Lung (tissue), 17 donors: ENCODE measurements at places on chromosomes 5 and 9. TPM values are rescaled to one million over a fixed set of nuclear protein-coding genes. Genes with fewer than 3 reads are reported as not detected.

NIPAL4 gene
- 1.7 TPM for polyA plus RNA-seq

POU4F3 gene
- 0.05 TPM for polyA plus RNA-seq

SPRY4 gene
- polyA plus RNA-seq = 16.7 TPM

DNA sequence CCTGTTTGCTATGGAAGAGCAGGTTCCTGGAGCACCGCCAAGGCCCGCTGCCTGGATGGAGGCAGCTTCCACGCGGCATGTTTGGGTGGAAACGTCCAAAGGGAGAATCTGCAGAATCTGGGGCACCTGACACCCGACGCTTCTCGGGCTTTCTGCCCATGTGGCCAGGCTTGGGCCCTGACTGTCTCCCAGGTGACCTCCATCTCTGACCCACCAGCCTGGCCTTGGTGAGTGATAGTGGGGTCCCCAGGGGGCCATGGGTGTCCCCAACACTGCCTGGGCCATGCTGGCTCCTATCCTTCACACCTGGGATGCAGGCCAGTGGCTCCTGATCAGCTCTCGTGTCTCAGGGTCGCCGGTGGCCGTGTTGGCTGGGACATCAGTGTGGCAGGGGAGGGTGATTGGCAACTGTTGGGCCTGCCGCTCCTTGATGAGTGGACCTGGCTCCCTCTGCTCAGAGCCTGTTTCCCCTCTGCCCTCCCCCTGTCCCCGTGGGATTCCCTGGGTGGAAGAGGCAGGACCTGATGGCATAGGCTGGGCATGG, 34.0 kb downstream of the GLT6D1 start:
- DNase-seq = peak; percentile 4

GRCh38 chr5:15500325-15501001, 483 bp downstream of the FBXL7 start:
- peak; percentile 68 for DNase-seq

DNA sequence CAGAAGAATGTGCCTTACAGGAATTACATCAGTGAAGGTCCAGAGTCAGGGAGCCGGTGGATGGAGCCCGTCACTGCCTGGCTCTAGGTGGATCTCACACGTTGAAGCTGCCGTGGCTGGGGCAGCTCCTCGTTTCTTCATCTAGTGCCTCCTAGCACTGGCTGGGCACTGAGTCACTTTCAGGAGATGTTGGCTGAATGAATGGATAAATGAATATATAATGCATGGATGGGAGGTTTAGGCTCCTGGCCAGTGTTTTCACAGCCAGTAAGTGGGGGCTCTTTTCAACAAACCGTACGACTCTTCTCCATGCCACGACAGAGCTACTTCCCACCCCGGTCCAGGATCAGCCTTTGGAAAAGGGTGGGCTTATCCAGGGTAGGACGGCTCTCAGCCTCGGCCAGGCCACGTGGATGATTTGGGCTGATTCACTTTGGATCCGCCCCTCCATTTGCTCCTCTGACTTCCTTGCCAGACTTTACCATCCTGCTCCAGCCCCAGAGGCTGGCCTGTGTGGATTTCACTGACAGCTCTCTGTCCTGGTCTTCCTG, 1.3 kb upstream of the SH3PXD2B start:
- peak; percentile 87 for DNase-seq

- DNase-seq = peak; percentile 51
Measured at GRCh38 chr9:34985311-34985899, 4.1 kb upstream of the DNAJB5 start.

DNA sequence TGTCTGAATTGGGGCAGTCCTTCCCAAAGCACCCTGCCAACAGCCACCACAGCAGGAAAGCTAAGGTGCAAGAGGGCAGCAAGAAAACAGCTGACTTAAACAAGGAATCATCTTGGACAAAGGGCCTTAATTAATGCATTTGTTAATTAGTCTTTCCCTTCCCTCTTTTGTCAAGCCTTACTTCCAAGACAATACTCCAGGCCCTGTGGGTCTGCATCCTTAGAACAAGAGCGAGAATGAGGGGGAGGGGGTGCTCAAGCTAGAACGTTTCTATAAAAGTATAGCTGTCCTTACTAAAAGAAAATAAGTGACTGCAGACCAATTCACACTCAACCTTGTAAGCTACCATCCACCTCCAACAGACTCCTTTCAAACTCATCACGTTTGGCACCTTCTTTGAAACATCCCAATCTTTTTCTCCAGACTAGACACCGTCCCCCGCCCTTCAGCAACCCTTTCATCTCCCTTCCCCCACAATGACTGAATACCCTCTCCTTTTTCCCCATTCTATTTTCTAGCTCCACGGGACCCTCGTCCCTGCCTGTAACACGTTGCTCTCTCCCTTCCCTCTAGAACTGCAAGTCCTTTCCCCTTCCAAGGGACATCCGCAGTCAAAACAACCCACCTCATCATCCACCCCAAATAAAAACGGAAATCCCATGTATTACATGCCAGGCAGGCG, 85.7 kb upstream of the RNF38 start:
- DNase-seq = no peak
